SW480 (cell line): ENCODE measurements at places on chromosomes 3 and 15.

DNA sequence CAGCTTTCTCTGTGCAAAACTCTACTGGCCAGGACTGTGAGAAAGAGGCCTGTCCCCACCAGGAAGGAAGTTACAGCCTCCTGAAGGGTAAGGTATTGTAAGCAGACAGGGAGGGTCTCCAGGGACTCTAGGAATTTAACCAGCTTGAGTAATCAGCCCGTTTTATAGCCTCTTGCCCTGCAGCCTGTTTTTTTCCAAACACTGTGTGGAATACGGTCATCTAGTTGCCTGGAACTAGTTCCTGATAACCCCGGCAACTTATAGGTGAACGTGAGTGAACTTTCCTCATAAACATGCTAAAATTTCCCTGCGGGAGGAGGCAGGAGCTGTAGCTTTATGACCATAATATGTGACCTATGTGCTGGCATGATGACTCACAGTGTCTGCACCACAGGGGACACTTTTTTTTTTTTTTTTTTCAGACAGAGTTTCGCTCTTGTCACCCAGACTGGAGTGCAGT lies 60.1 kb upstream of the DAZL start:
- peak; percentile 80 for DNase-seq

- DNase-seq, result peak; percentile 89
Observed at GRCh38 chr15:67521029-67521782, at the start of gene C15orf61. TSS of gene C15orf61 (plus strand) at chr15:67521131. CDS start at chr15:67521249, 118 bp downstream.

- DNase-seq, result no peak
Observed at GRCh38 chr15:59723687-59724346, 34.7 kb upstream of the BNIP2 start.

DNA sequence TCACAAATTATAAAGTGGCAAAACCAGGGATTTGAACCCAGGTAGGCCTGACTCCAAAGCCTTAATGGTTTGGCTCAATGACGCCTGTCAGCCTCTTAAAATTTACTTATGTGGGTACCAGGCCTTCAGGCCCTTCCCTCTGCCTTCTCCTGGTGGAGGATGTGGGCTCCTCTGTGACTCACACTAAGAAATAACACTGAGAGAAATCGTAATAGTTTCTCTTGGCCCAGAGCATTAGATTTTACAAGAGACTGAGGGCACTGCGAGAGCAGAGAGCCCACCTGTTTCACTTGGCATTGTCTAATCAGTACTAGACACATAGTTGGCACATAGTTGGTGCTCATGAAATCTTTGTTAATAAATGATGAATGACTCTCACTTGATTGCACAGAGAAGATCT lies 505.2 kb downstream of the SHQ1 start:
- DNase-seq, result no peak

DNA sequence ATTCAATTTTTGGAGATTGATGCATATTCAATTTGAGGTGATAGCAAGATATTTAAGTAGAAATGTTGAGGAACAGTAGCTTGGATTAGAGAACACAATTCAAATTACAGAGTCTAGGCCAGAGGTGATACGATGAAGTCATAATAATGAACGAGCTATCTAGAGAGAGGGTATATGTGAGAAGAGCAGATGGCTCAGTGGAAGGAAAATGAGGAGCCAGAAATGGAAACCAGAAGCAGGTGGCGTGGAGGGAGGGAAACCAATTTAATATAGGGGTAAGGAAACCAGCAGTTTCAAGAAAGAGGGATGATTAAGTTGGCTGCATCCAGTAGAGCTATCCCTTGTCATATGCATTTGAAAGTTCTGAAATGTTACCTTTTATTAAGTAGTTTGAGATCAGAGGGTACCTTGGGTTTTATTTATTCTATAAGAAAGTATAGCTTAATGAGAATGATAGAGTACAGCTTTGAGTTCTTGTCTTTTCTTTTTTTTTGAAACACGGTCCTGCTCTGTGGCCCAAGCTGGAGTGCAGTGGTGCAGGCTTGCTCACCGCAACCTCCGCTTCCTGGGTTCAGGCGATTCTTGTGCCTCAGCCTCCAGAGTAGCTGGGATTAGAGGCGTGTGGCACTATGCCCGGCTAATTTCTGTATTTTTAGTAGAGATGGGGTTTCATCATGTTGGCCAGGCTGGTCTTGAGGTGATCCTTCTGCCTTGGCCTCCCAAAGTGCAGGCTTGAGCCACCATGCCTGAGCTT lies 22.1 kb downstream of the NCK1 start:
- DNase-seq, result no peak

GRCh38 chr3:45008117-45008516 lies 18.0 kb upstream of the CLEC3B start:
- DNase-seq, result no peak

DNA sequence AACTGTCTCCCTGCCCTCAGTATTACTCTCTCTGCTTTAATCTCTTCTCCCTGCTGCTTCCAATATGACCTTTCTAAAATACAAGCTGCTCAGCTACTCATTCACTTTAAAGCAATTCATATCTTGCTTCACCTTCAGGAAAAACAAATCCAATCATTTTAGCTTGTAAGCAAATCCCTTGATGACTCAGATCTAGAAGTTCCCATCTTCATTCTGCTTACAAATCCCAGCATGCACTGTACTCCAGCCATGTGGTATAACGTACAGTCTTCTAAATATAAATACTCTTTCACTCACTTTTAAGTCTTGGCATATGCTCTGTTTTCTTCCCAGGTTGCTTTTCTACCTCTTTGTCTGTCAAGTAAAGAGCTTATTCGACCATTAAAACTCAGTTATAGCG lies 1009.1 kb upstream of the SEMA6D start:
- no peak for DNase-seq

DNA sequence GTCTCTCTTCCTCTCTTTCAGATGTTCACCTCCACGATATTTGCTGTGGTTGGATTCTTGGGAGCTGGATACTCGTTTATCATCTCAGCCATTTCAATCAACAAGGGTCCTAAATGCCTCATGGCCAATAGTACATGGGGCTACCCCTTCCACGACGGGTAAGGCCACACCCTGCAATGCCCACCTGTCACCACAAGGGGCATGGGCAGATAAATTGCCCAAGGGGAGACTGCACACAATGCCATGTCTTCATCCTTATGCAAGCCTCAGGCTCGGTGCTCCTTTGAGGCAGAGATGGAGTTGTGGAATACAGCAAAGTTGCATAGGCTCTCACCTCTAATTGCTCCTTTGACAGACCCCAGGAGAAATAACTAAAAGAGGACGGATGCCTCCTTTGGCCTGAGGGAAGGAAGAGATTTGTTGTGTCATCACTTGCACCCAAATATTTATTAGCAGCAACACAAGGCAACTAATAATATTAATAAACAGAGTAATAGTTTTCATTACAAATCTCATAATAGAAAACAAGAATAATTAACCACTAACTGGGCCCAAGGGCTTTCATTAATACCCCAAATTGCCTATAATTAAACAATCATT lies 13.2 kb downstream of the TM4SF4 start:
- DNase-seq, result peak; percentile 16

DNA sequence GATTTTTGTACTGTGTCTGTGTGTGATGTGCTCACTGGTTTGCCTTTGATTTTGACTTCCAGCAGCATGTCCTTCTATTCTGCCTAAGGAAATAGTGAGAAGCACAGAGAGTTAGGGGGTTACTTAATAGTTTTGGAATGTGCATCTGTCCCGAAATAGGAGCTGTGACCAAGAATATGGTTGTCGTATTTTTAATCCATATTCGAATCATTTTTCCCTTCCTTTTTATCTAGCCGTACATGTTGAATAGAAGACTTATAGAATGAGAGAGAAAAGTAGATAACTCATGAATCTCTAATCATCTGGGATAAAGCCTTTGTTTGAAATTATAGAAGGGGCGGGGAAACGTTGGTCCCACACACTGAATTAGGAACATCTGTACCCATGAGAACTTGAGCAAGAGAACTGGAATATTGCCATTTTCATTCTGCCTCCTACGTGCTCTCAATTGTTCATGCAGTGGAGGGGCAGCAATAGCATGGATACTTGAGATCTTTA lies 23.6 kb downstream of the CRTC3 start:
- DNase-seq, result no peak
